Amygdala (tissue), 56 donors: ENCODE measurements at places on chromosomes 3 and 15.
A peak's percentile ranks its signal among the peaks of the same experiment; 100 is the strongest.

DNA sequence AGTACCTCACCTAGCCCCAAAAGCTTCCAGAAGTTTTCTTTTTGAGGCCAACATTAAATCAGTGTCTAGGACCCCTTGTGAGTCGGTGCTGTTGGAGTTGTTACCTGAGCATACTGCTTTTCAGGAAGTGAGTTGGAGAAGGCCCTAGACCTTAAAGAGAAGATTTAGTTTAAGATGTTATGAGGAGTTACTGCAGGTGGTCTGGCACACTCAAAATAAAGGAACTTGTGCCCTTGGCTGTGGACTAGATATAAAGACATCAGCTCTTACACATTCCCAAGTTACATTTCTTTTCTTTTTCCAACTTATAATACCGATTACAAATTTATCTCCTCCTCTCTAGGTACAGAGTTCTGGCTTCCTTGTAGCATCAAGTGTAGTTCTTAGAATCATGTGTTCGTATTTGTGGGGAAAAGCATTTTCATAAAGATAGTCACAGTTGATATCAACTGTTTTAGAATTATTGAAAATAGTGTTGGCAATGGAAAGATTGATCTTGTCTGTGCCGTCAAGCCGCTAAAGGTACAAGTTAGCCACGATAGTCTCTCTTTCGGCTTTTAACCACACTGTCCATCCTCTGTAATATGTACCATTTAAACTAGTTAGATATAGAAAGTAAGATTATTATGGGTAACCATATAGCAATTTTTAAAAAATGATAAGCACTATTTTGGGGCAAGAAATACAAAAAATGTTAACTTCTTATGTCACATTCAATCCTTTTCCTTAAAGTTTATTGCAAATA lies 8.6 kb downstream of the ZIC1 start:
- DNase-seq: no peak

- DNase-seq: no peak
These were observed 38.9 kb downstream of the NR2F2 start for GRCh38 chr15:96369351-96369750.

DNA sequence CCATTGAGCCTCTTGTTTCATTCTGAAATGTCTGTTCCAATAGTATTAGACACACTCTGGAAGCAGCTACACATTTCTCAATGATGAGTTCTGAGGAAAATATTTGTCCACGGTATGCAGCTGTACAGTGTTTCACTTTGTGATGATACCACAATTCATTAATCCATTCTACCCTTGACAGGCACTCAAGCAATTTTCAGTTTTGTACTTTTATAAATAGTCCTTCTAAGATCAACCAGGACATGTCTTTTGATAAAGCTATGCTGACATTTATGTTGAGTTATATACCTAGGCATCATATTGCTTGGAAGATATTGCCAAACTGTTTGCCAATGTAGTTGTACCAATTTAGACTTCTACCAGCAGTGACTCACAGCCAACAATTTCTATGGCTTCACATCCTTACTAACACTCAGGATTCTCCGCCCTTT lies 165.1 kb upstream of the COL8A1 start:
- no peak for DNase-seq

GRCh38 chr15:75371901-75372688 lies 3.7 kb upstream of the MAN2C1 start:
- DNase-seq: no peak

GRCh38 chr3:107956991-107957900 lies 133.6 kb downstream of the CD47 start:
- peak; percentile 51 for DNase-seq

DNA sequence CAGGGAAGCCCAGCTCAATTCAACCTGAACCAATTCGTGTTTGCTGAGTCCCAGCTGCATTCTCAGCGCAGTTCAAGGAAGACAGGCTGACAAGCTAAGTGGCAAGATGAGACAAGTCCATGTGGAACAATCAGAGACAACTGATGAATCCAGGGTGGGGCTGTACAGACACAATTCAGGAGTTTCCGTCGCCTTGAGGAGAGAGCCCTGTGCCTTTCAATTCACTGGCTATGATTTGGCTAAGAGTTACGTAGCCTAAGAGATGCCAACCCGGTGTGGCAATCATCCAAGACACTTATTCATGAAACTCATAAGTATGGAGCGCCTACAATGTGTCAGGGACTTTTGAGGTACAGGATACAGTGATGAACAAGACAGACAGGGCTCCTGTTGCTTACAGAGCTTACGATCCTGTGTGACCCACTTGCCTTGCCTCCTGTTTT lies 15.5 kb upstream of the ZBED2 start:
- DNase-seq: no peak
